ENCODE measurements at places on chromosomes 3 and 15. TPM values are rescaled to one million over a fixed set of nuclear protein-coding genes. Genes with fewer than 3 reads are reported as not detected.

Gene UROC1
- not detected for total RNA-seq

Gene PCOLCE2
- total RNA-seq, result 1.3 TPM

Gene STRC
- total RNA-seq, result not detected

Gene NRG4
- not detected for total RNA-seq

Gene CHRFAM7A
- total RNA-seq, result 2.2 TPM

Gene CCPG1
- 45.9 TPM for total RNA-seq

Gene IL17RD
- total RNA-seq, result 4.4 TPM

Gene FGF7
- total RNA-seq, result 157 TPM

Gene KLF15
- 0.49 TPM for total RNA-seq

Gene AADAC
- total RNA-seq, result not detected

Measured in hair follicle dermal papilla cell (primary cell).